ENCODE measurements at places on chromosomes 3 and 15.
A peak's percentile ranks its signal among the peaks of the same experiment; 100 is the strongest.

- DNase-seq: no peak
Measured at GRCh38 chr15:44535523-44536301, 1.2 kb upstream of the EIF3J start.

GRCh38 chr3:23489300-23490158 lies 286.4 kb downstream of the UBE2E2 start:
- DNase-seq: peak; percentile 29

- peak; percentile 3 for DNase-seq
Measured at GRCh38 chr3:14001136-14001535, 121.3 kb upstream of the WNT7A start.

DNA sequence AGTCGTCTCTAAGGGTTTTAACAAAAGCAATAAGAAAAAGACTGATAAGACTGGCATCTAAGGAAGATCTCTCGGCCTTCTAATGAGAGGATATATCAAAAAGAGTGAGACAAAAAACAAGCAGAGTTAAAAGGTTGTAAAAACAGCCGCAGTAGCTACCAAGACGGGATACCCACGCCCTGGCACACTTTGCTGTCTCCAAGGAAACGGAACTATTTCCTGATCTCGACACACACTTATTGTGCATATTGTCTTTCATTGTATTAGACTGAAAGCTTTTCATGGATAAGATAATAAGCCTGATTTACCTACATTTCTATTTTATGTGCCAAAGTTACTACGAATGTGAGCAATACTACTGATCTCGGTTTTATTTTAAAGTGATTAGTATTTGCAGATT lies 161.5 kb upstream of the MCTP2 start:
- no peak for DNase-seq

DNA sequence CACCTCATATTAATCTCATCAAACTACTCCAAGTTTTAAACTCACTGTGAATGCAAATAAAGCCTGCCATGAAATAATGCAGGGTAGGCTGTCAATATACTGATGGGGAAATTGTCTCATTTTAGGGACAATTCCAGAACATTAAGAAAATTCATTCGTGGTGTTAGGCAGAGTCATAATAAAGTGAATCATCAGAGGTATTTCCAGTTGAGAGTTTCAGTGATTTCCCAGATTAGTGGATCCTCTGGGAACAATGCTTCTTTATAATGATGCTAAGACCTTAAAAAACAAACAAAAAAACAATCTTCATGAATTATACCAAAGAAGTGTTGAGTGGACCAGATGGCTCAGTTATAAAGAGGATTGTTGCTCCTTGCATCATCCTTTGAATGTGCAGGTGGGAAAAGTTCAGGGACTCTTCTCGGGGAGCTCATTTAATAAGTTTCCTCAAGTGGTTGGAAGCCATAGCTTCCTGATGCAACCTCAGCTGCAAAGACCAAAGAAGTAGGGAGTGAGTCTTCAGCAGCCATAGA lies 360.9 kb upstream of the TRIM42 start:
- no peak for DNase-seq

DNA sequence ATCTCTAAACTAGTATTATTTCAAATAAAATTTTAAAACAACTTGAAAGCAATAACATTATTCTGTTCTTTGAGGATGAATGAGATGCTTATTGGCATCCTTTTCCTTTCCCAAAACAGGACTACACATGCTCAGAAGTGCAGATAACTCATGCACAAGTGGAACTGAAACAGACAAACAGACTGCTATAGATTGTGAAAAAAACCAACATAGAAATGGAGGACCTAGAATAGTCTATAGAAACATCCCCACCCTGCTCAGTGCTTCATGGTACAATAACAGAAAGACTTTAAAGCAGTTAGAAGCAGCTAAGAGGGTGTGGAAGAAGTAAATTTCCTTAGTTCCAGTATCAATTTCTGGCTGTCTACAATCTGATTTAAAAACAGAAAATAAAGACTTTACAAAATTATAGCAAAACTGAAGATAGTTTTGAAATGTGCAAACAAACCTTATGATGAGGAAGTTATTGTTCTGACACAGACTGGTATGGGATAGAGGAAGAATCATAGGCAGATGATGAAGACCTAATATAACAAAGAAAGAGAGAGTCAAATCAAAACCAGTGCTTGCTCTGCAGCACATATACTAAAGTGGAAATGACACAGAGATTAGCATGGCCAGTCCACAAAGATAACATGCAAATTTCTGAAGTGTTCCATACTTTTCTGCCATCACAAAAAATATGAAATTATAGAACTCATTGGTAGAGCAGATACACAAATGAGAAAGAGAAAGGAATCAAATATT lies 1025.4 kb downstream of the SQOR start:
- no peak for DNase-seq

All from EL (cell line).